ENCODE measurements at places on chromosomes 13 and 19.
A peak's percentile ranks its signal among the peaks of the same experiment; 100 is the strongest.

GRCh38 chr13:100714478-100714877 lies 39.9 kb upstream of the TMTC4 start:
- DNase-seq, result no peak

- no peak for DNase-seq
Observed at GRCh38 chr19:1153891-1154730, 20.0 kb downstream of the SBNO2 start.

DNA sequence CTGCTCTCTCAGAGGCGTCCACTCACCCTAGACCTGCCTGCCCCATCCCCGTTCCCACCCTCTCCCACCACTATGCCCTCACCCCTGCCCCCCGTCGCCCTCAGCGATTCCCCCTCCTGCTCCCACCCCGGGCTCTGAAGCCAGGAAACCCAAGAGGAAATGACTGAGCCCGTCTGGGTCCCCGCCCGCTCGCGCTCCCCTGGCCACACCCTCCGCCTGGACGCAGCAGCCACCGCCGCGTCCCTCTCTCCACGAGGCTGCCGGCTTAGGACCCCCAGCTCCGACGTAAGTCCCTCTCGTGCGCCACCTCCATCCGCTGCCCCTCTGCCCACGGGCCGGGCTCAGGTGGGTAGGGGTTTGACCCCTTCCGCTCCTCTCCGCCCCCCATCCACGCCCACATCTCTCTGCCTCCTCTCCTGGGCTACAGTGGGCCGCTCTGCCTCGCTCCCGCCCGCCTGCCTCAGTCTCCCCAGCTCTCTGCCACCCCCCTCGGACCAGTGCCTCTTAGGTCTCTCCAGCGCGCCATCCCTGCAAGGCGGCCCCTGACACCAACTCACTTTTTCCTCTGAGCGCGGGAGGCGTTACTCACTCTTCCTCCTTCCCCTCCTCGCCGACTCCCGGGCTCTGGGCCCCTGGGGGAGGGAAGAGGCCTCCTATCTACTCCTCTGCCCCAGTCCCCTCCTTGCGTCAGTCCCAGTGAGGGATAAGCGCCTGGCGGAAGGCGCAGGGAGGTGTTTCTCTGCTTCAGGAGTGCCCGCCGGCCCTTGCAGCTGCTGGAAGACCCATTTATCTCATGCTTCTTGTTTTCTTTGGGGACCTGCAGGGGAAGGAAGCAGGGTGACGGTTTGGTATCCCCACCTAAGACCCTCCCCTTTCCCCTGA lies at the start of gene FXYD5:
Gene FXYD5, plus strand, starts transcription at position 211 of the 882 bp plus-strand sequence. CDS start 816 bp downstream, outside the sequence.
- peak; percentile 11 for DNase-seq

DNA sequence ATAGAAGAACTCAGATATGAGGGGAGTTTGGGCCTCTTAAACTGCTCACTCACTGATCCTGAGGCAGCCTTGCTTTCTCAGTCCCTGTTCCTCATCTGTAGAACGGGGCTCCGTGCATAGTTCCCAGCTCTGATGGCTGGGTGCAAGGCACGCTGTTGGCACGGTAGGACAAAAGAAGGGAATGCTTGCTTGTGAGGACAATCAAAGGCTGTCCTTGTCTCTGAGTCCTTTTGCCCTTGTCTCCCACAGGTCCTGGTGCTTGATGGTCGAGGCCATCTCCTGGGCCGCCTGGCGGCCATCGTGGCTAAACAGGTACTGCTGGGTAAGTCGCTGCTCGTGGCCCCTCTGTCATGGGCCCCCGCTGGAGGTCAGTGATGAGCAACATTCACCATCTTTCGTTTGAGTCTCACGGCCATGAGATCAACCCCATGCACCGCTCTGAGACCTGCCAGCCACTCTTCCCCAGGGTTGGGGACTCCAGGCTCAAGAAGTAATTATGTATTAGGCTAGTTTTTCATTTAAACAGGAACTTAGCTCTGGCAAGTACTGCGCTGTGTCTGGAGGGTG lies 2.3 kb downstream of the RPL13A start:
- no peak for DNase-seq

DNA sequence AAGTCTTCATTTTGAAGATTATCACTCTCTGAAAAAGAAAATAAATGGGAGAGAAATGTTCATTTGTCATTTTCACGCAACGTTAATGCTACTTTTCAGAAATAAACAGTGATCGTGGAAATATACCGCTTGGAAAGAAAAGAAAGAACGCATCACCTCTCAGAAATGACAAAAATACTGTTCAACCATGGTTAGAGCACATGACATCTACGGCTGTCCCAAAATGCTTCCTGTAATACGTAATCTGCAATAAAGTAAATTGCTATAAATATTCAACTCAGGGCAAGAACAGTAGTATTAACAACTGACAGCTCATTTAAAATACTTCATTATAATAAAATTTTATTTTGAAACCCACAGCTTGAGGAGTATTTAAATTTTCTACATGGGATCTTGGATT lies 15.2 kb downstream of the LATS2 start:
- DNase-seq, result no peak

- no peak for DNase-seq
Observed at GRCh38 chr13:101511766-101512165, 59.3 kb downstream of the ITGBL1 start.

DNA sequence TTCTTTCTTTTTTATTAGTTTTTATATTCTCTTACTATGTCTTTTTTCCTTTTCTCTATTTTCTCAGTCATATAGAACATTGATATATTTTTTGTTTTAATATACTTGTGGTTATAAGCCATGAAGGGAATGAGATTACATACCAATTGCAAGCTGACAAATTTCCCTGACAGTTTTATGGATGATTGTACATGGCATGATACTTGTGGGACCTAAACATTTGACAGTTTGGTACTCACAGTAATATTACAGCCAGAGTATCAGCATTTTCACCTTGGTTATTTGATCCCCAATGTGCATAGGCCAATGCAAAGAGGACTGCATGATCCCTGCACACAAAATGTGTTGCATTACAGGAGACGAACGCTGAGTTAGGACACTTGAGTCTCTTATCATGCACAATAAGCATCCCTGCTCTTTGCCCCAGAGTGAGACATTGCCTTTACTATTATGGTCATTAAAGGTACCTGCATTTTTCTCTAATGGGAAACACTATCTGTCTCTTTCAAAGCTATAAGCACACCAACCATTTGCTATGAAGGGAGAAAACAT lies 713.4 kb upstream of the PCDH20 start:
- DNase-seq, result no peak

DNA sequence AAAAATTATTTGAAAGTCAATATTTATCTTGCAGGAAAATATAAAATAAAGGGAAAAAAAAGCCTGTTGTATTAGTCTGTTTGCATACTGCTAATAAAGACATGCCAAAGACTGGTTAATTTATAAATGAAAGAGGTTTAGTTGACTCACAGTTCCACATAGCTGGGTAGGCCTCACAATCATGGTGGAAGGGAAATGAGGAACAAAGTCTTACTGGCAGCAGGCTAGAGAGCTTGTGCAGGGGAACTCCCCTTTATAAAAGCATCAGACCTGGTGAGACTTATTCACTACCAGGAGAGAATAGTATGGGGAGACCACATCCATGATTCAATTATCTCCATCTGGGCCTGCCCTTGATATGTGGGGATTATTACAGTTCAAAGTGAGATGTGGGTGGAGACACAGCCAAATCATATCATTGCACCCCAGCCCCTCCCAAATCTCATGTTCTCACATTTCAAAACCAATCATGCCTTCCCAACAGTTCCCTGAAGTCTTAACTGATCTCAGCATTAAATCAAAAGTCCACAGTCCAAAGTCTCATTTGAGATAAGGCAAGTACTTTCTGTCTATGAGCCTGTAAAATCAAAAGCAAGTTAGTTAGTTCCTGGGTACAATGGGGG lies 1416.5 kb upstream of the SPRY2 start:
- no peak for DNase-seq

GRCh38 chr19:48110350-48110966 lies at the start of gene PLA2G4C:
Gene PLA2G4C (minus strand): TSS chr19:48110817. CDS start chr19:48106529, 4,288 bp downstream.
- peak; percentile 90 for DNase-seq

- no peak for DNase-seq
Observed at GRCh38 chr19:42277821-42278451, 8.9 kb downstream of the CIC start.

DNA sequence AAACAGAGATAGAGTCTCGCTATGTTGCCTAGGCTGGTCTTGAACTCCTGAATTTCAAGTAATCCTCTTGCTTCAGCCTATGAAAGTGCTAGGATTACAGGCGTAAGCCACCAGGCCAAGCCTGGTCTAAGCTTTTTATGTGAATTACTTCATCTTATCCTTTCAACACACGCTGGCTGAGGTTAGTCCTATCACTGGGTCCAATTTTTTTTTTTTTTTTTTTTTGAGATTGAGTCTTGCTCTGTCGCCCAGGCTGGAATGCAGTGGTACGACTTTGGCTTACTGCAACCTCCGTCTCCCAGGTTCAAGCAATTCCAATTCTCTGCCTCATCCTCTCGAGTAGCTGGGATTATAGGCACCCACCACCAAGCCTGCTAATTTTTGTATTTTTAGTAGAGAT lies 10.4 kb downstream of the MYO1F start:
- DNase-seq, result no peak

DNA sequence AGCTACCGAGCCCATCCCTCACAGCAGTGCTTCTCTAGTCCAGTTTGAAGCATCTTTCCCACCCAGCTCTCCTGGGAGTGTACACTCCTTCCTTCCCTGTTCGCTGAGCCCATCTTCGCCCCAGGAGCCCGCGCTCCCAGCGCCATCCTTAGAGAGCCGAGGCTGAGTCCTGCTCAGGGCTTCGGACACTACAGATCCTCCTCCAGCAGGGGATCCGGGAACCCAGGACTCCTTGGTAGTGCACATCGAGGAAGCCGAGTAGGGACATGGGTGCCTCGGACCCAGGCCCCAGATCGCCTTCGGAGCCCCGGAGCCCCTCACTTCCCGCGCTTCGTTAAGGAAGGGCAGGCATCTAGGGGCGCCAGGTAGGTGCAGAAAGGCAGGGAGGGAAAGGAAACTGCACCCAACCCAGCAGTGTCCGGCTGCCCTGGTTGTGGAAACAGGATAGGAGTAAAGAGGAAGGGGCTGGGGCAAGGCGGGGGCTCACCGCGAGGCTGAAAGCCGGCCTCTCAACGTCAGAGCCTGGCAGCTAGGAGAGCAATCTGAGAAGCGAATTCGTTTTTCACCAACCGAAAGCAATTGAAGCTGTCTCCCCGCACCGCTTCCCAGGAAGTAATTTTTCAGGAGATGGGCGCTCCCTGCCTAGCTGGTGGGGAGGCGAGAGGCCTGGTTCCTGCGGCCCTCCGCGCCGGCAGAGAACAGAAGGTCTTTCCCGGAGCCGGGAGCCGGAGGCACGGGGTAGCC lies 1.0 kb downstream of the PDX1 start:
- no peak for DNase-seq

DNA sequence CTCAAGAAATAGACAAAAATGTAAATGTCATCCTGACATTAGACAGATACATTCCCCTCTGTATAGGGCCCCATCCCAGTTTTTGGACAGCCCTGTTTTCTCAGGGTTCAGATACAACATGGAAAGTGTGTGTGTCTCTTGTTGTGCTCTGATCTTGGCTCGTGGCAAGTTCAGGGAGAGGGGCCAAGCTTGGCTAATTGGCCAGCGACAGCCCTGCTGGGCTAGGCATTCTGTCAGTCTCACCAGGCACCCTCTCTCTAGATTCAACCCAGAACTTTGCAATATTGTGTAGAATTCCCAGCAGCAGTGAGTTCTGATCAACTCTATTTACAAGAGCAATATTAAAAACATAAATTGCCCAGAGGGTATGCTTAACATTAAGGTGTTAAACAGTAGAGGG lies 30.1 kb downstream of the MTUS2 start:
- DNase-seq, result no peak

GRCh38 chr13:78972561-78972960 lies 313.6 kb upstream of the OBI1 start:
- no peak for DNase-seq

- DNase-seq, result no peak
Observed at GRCh38 chr13:35888981-35889380, 242.2 kb downstream of the DCLK1 start.

DNA sequence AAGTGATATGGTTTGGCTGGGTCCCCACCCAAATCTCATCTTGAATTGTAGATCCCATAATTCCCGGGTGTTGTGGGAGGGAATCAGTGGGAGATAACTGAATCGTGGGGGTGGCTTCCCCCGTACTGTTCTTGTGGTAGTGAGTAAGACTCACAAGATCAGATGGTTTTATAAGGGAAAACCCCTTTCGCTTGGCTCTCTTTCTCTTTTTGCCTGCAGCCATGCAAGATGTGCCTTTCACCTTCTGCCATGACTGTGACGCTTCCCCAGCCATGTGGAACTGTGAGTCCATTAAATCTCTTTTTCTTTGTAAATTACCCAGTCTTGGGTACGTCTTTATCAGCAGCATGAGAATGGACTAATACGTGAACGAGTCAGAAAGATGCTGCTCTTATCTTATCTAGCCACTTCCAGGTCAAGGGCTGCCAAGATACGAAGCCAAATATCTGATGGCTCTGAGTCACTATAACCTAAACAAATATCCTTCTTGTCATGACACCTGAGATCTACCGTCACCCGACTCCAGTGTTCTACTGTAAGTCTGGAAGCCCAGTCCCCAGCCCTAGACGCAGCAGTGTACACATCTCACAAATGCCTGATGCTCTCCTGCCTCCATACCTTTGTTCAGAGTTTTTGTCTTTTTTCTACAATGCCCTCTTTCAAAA lies 45.9 kb downstream of the SLC15A1 start:
- no peak for DNase-seq
